Glomerular endothelial cell (primary cell): ENCODE measurements at places on chromosomes 7 and 10. TPM values are rescaled to one million over a fixed set of nuclear protein-coding genes. Genes with fewer than 3 reads are reported as not detected.

PAX2 gene
- 3.2 and 3.9 TPM in 2 replicates for total RNA-seq

ANKRD2 gene
- total RNA-seq: 0.24 TPM in 1 of 2 replicates, not detected in the other

DNAJB12 gene
- 29.5 and 34.8 TPM in 2 replicates for total RNA-seq

DNA sequence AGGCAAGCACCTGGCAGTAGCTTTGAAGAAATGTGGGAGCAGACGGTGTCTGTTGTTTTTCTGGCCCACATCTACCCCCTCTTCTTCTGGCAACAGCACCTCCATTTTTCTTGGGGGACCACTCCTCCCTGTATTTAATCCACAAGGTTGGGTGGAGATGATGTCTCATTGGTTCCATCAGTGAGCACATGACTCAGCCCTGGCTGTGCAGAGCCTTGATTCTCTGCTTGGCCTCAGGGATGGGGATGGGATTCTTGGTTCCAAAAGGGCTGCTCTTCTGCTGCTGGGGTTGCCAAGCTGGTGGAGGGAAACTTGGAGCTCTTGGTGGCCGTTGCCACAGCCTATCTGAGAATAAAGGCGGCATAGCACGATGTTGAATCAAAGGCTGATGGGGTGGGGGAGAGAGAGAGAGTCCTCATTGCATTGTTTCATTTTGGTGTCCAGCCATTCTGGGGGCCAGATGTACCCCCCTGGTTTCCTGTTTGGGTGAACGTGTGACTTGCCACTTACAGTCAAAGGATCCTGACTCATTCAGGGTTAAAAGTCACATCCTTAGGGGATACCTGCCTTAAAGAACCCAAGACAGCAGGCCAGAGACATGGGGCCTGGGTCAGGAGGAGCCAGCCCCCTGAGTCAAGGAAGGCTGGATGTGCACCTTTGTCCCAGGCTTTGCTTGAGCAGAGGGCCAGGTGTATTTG lies 25.9 kb downstream of the GRK5 start:
- DNase-seq: peak; percentile 73

DNA sequence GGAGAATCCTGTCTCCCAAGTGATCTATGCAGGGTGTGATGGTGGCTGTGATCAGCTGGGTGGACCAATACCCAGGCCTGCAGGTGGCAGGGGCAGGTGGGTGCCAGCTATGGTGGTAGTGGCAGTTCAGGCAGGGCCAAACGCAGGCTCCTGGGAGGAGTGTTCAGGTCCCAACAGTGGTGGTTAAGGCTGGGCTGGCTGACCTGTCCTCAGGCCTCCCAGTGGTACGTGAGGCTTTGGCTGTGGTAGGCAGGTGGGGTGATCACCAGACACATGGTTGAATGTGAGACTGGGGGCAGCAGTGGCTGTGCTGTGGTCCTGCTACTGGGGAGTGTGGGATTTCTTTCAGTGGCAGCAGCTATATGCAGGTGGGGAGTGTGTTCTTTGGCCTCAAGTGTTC lies 126.7 kb upstream of the STARD3NL start:
- no peak for DNase-seq
